Endodermal cell (in vitro differentiated cells): ENCODE measurements at places on chromosomes 7 and 10. TPM values are rescaled to one million over a fixed set of nuclear protein-coding genes. Genes with fewer than 3 reads are reported as not detected.

NUTM2E gene
- 0.16 TPM in 1 of 3 replicates, not detected in the others for total RNA-seq

AMZ1 gene
- 0.66 to 0.76 TPM (median 0.68 TPM) in 3 replicates for total RNA-seq

MSMB gene
- 1.7 to 2.4 TPM (median 2.0 TPM) in 3 replicates for total RNA-seq

INSYN2A gene
- total RNA-seq: 0.07 and 0.09 TPM in 2 replicates

GDF10 gene
- not detected in 2 replicates for total RNA-seq

ETV1 gene
- total RNA-seq: 31.2 and 38.0 TPM in 2 replicates

CBLL1 gene
- 19.8 to 34.7 TPM (median 34.2 TPM) in 3 replicates for total RNA-seq

SPDYE2B gene
- not detected in 3 replicates for total RNA-seq

TAS2R5 gene
- 1.6 to 3.6 TPM (median 2.4 TPM) in 3 replicates for total RNA-seq

ELMO1 gene
- total RNA-seq: 95.3 and 131 TPM in 2 replicates

CYP3A7 gene
- not detected in 3 replicates for total RNA-seq

TMEM243 gene
- 20.8 and 21.7 TPM in 2 replicates for total RNA-seq

ITPRID1 gene
- 3.8 to 5.6 TPM (median 4.6 TPM) in 3 replicates for total RNA-seq

CFTR gene
- total RNA-seq: 0.47 to 3.5 TPM (median 0.93 TPM) in 3 replicates

VSIR gene
- 0.07 to 0.42 TPM in 2 of 3 replicates, not detected in the other for total RNA-seq

TES gene
- 31.0 and 37.6 TPM in 2 replicates for total RNA-seq

TSC22D4 gene
- 33.1 and 35.2 TPM in 2 replicates for total RNA-seq

LRIT1 gene
- not detected in 3 replicates for total RNA-seq

TRIM74 gene
- total RNA-seq: 0.55 and 0.68 TPM in 2 replicates

GDF2 gene
- total RNA-seq: not detected in 2 replicates

PON1 gene
- not detected in 3 replicates for total RNA-seq

FRMPD2 gene
- total RNA-seq: 0.09 to 0.44 TPM (median 0.15 TPM) in 3 replicates

ADARB2 gene
- total RNA-seq: 0.97 and 1.1 TPM in 2 replicates

SEMA3E gene
- 438 to 883 TPM (median 466 TPM) in 3 replicates for total RNA-seq

SPDYE9 gene
- total RNA-seq: not detected in 3 replicates

NPC1L1 gene
- total RNA-seq: 2.7 to 3.1 TPM (median 2.9 TPM) in 3 replicates
